ENCODE measurements at places on chromosomes 2 and 18.

DNA sequence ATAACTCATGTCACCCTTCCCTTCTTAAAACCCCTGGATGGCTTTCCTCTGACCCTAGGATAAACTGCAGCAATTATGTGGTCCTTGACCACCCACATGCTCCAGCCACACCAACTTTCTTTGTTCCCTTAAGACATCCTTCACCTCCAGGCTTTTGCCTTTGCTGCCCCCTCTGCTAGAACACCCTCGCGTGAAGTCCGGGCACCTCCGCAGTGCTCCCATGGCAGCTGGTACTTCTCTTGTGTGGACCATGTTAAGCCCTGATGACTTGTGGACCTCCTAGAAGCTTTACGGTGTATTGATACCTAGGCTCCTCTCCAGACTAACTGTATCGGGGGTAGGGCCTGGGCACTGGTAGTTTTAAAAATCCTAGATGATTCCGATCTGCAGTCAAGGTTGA lies 824 bp upstream of the ABHD1 start:
- DNase-seq, result no peak

DNA sequence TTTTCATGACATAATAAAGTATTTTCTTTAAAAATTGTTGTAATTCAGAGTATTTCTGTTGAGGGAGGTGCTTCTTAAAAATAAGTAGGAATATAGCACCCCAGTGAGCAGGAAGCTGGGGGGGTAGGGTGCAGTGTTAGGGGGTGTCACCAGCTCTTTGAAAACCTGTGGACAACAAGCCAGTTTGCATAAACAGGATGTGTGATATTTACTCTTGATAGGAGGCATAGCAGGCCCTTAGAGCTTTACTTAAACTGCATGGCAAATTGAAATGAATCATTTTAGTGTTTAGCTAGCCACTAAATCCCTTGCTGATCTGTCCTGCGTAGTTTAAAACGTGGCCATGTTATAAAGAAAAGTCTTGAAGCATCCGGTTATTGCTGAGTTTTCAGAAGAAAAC lies 8.4 kb downstream of the TGIF1 start:
- DNase-seq, result no peak

DNA sequence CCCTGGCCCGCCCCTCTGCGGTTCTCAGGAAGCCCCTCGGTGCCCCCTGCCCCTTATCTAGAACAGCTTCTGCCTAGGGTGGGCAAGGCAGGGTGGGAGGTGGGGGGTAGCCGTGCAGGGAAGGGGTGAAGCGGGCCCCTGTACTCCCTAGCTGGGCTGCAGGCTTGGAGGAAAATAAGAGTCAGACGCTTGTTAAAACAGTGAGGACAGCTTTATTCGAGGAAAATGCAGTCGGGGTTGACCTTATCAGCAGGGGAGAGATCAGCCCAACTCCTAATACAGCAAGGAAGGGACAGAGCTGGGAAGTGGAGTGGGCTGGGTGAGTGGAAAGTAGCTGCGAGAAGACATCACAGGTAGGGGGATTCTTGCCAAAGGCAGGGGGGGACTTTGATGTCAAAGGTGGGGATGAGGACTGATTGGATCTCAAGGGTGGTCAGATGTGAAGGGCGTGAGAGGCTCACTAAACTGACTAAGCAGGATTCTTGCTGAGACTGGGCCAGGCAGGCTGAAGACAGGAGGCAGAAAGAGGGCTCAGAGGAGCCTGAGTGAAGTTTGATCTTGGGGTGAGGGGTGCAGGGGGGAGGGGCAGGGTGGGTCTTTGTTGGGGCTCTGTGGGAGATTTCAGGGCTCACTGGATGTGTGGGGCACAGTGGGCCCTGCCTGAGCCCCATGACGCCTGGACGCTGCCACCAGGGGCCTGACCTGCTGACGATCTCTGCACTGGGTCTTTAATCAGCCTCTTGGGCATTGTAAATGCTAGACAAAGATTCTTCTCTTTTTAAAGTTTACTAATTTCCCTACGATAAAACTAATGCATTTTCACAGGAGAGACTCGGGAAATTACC lies 29.9 kb downstream of the HPCAL1 start:
- DNase-seq, result no peak

GRCh38 chr2:159285433-159285832 lies 1.1 kb downstream of the WDSUB1 start:
- DNase-seq, result no peak

GRCh38 chr2:187451510-187451909 lies 3.5 kb upstream of the CALCRL start:
- DNase-seq, result no peak

- DNase-seq, result no peak
Observed at GRCh38 chr2:105739426-105739825, 5.3 kb upstream of the NCK2 start.

- DNase-seq, result no peak
Observed at GRCh38 chr2:186874713-186875112, 25.7 kb upstream of the ZSWIM2 start.

- no peak for DNase-seq
Observed at GRCh38 chr2:217479566-217479965, 523.2 kb downstream of the TNS1 start.

GRCh38 chr2:54558188-54559005 lies 102.3 kb downstream of the SPTBN1 start:
- DNase-seq, result no peak

DNA sequence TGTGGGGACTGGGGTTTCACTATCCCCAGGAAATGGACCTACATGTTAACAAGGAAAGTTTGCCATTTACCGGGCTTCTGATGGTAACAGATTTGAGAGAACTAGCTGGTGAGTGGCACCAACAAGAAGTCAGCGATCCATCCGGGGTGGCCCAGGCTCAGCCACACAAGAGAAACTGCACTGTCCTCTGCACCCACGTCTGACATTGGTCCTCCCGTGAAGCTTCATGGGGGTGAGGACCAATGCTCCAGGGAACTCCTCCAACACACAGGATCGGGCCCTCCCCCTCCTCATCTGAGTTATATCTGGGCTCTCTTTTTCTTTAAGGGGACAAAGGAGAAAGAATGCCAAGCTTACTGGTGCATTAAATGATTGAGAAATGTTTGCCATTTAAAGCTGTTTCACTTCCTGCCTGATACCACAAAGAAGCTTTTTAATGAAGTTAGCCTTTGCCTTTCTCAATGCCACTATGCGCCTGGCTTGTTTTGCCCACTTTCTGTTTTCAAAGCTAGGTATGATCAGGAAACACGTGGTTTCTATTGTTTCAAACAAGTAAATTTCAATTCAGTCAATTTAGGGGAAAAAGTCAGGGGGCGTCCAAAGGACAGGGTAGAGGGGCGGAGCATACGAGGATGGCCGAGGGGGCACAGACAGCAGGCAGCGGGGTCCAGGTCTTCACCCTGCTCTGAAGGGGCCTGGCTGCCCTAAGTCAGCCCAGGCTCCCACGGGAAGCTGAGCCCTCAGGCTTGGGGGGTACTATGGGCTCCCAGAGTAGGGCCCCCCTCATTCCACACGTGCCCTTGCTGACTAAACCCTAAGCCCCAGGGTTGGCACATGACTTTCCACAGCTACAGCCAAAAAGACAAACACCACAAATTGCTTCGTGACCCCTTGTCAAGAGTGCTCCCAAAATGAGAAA lies 204.0 kb upstream of the ID2 start:
- no peak for DNase-seq

- no peak for DNase-seq
Observed at GRCh38 chr2:80548469-80548868, 243.9 kb upstream of the LRRTM1 start.

DNA sequence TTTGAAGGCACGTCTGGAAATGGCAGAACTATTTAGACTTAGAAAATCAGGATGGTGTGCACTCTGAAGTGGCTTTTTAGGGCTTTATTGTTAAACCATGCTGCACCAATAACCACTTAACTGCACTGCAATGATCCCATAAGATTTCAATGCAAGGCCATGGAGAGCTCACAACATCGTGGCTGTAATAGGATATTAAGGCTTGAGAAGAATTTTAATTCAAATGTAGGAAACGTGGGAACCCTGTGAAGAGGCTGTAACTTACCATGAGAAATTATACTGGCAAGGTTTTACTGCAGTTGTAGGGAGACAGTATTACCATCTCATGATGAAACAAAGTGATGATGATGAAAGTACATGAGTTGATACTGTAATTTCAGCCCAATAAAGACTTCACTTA lies 242.5 kb downstream of the AFF3 start:
- no peak for DNase-seq

- no peak for DNase-seq
Observed at GRCh38 chr18:74662622-74663021, 65.0 kb downstream of the ZNF407 start.

GRCh38 chr18:9708434-9709303 lies 568 bp downstream of the RAB31 start:
- DNase-seq, result no peak

GRCh38 chr2:231685349-231686191 lies 22.8 kb upstream of the PTMA start:
- no peak for DNase-seq

GRCh38 chr2:239477591-239477990 lies 76.8 kb upstream of the HDAC4 start:
- no peak for DNase-seq

DNA sequence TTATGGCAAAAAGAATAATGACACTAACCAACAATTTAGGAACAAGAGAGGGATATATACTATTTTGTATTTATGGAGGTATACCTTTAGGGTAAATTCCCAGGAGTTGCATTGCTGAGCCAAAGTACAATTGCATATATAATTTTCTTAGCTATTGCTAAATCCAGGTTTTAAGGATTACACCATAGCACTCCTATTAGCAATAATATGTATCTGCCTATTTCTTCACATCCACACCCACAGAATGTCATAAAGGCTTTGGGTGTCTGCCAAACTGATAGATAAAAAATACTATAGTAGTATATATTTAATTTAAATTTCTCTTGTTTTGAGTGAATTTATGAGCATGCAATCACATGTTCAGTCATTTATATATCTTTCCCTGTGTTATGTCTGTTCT lies 11.5 kb upstream of the SERPINB13 start:
- DNase-seq, result no peak

DNA sequence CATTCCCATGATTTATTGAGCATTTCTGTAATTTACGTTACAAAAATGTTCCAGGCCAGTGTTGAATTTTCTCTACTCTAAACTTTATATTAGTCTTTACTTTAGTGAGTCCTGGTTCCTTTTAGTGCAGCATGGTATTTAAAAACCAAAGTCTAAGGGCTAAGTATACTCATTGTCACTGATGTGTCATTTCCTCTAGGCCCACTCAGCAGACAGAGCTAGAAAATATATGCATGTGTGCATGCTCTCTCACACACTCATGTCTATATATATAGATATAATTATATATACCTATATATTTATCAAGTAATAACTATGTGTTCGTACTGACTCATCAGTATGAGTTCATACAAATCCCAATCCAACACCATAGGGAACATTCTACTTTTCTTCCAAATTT lies 132.5 kb upstream of the SLC8A1 start:
- no peak for DNase-seq

DNA sequence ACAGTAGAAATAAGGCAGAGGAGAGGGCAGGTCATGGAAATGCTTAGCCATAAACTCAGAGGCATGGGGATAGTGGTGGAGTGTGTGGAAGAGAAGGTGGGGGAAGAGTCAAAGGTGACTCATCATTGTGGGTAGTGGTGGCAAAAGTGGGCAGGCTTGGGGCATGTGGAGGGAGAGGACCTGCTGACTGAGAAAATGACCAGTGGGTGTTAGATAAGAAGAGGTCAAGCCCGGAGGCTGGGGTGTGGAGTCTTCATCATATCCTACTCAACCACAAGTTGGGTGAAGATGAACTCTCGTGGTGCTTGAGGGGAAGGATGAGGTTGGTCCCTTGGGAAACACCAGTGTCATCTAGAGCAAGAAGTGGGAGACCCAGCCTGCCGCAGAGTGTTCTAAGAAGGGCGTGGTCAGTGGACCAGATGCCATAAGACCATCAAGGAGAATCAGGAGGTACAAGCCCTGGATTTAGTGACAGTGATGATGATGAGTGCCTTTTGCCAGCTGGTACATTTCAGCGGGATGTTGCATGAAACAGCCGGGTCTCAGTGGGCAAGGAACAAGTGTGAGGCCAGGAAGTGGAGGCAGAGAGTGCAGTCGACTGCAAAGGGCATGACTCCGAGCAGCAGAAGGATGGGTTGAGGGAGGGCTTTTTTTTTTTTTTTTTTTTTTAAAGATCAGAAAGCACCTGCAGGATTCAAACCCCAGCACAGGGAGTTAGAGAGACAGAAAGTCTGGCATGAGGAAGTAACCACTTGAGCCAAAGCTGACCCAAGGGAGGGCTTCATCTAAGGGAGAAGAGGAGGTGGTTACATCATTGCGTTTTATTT lies 122.6 kb upstream of the SPRED2 start:
- peak; percentile 32 for DNase-seq

DNA sequence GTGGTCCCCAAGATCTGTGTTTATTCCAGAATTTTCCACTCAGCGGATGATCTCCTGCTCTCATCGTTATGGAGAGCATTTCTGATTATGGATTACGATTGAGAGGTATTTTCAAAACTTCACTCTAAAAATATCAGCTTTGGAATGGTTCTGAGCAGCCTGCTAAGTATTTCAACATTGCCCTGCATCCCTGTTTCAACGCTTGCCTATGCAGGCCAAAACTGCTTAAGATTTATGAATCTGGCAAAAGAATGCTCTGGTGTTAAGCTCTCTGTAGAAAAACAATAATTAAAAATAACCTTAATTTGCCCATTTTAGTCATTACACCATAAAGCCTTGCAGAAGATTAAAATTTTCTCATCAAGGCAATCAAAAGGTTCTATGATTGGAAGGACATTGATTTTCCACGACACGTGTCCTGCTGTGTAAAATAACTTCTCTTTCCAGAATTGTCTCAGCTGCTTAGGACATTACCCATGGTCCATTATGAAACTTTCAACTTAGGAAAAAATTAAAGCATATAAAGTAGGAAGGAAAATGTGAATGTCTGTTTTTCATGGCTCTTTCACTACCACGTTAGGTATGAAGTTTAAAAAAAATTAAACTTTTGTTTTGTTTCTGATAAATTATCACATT lies 229.9 kb downstream of the ACKR3 start:
- DNase-seq, result no peak

DNA sequence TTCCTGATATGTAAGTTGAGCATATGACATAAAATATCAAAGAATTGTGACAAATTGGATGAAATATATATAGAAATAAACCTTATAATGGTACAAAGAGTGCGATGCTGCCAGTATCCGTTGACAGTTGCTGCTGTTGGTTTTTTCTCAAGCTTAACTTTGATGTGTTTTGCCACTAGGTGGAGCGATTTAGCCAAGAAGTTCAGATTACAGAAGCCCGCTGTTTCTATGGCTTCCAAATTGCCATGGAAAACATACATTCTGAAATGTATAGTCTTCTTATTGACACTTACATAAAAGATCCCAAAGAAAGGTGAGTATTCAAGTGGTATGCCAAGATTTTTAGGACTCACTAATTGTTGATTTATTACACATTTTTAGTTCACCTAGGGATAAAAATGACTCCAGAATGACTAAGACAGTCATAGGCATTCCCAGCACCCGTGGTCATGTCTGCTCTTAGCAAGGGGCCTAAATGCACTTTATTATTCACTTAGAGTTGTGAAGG lies 2.1 kb downstream of the RRM2 start:
- no peak for DNase-seq

DNA sequence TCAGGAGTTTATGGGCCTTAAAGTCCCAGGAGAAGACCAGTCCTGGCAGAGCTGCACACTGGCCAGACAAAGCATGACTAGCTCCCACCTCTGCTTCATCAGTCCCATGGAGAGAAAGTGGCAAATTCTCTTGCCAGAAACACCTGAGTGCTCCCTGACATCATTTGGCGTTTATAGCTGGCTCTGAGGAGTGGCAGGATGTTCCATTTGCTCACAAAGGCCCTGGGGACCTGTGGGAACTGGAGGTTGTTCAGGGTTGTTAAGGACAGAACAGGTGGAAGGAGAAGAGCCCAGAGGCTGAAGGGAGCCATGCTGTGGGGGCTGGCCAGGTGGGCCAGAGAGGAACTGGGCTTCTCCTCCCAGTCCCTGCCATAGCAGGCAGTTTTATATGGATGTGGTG lies 56.1 kb downstream of the RPL37A start:
- no peak for DNase-seq
